Osteocyte (in vitro differentiated cells): ENCODE measurements at places on chromosomes 16 and 17.

DNA sequence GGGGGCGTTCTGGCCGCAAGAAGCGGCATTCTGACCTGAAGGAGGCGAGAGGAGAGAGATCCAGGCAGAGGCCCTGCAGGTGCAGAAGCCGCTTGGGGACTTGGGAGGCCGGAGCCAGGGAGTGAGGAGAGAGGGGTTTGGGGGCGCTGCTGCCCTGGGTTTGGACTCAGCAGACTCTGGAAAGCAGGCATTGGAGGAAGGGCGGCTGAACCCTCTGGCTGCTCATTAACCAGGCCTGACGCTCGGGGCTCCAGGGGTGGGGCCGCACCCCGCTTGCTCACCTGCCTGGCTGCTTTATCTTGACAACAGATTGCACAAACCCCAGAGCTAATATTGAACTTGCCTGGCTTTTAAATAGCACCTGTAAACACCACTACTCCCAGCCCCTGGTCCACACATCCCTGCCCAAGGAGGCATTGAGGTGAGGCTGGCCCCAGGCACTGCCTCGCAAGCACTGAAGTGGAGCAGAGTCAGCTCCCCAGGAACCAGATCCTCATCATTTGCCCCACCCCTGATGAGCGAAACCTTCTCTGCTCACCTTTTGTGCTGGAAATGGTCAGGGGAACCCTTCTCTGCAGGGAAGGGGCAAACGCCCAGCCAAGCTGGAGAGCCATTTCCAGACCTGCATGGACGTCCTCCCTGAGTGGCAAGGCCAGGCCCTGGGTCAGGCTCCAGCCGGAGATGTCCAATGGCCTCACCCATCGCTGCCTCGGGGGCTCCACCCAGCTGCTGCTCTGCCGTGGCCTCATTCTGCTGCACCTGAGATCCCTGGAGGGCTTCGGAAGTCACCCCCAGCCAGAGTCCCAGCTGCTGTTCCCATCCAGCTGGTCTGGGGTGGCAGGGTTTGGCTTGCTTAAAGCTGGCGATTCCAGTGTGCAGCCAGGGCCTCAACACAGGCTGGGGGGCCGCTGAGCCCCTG lies 190.2 kb upstream of the GSE1 start:
- DNase-seq: no peak

DNA sequence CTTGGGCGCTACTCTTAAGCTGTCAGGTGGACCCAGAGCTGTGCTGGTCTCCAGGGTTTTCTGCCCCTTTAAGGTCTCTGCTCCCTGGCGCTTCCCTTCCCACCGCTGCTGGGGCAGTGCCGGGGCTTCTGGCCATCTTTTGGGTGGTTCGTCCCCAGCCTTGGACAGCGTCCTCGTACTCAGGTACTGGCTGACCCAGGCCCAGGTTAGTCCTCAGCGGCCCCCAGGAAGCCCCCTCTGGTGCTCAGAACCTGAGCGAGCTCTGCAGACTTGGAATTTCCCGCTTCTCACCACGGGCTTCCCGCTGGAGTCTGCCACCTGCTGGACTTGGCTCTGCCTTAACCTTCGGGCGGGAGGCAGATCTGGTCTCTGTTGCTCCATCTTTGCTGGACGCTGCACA lies 94.1 kb upstream of the ZNF750 start:
- DNase-seq: no peak

DNA sequence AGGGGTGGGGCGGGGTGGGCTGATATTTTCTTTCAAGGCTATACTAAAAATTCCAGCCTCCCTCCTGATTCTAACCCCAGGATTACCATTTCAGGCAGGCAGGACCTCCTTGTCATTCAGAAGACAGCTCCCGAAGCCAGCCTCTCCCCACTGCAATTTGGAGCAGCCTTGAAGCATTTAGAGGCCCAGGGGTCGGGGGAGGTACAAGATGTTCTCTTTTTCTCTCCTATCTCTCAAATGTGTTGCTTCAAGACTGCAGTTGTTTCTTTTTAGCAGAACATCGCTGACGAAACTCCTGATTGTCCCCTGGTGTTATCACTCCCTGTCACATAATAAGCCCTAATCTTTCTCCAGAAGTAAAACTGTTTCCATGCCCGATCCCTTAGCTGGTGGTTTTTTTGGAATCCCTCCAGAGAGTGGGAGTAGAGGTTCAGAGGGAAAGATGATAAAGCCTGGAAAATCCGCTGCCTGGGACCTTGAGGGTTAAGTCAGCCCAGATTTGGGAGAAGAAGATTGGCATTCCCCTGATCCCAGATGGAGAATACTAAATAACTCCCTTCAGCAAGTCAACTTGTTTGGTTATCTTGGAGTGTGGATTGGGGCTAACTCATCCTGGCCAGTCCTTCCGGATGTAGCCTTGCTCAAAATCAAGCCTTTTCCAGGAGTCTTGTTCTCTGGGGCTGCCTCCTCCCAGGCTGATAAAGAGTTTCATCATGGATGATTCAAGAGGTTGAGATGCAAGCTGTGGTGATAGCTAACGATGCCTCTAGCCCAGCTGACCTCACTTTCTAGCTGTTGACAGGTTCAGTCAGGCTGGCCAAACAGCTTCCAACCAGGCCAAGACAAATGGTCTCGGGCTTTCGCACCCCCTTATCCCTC lies 71.3 kb downstream of the SOX9 start:
- DNase-seq: no peak

DNA sequence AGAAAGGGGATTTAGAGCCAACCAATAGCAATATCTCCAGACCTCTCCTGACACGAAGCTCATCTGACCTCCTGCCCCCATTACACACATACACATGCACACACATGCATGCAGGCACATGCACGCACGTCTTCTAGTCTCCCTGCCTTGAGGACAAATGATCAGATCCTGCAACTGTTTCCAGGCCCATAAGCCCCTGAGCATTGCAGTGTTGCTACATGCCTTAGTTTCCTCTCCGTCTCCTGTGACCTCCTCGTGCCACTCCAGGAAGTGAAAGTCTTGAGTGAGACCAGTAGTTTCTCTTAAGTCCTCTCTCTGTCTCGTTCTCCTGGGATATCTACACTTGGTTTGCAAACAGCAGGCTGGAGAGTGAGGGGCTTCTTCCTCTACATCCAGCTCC lies 8.2 kb downstream of the CIITA start:
- no peak for DNase-seq

DNA sequence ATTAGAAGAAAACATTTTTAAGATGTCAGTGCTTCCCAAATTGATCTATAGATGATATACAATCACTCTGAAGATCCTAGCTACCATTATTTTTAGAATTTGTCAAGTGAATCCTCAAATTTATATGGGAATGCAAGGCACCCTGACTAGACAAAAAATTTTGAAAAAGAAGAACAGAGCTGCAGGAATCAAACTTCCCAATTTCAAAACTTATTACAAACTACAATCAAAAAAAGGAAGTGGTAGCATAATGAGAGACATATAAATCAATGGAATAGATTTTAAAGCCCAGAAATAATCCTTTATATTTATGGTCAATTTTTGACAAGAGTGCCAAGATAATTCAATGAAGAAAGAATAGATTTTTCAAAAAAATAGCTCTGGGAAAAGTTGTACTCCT lies 198.3 kb upstream of the KCNJ16 start:
- no peak for DNase-seq
